ENCODE measurements at places on chromosomes 12 and 14.

GRCh38 chr14:63051301-63051700 lies 6.0 kb upstream of the KCNH5 start:
- no peak for DNase-seq

DNA sequence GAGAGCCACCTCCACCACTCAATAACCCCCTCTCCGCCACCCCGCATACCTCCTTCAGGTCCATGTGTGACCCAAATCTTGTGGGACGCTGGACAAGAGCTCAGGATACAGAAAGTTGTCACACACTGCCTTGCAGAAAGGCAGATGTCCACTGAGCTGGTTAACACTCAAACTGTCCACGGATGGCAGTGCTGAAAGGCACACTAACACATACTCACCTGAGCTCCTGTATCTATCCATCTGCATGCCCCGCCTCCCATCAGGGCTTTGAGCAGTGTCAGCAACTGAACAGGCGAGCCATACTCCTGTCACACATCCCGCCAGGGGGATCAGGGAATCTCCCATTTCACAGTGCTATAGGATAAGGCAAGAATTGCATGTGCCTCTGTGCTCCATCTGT lies 642.0 kb downstream of the GALC start:
- no peak for DNase-seq

DNA sequence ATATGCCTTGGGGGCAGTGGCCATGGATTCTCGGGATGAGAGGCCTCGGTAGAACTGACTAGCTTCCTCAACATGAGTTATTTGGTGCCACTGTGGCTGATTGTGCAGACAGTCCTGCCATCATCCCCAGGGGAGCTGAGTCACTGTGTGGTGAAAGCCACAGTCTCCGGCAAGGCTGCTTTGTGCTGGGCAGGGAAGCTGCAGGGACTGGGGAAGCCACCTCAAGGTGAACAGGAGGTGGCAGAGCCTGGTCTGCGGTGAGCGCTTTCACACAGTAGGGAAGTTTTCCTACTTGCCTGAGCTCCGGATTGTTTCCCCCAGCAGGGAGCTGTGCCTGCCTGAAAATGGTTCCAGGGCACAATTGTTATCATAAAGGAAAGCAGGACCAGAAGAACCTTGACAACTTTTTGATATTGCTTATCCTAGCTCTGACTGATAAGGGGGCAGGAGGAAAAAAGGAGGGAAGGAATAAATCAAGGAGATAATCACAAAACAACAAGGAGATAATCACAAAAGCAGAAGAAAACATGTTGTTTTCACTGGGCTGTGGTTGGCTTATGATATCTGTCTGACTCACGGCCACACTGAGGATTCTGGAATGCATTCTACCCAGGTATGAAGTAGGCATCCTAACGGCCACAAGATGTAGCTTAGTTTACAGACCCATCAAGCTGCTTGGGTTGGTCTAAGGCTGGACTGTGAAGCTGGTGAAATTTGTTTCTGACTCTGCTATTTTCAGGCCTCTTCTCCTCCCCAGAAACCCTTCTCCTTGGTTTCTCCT lies 32.2 kb upstream of the GNG2 start:
- DNase-seq: no peak

- DNase-seq: no peak
Observed at GRCh38 chr14:69696633-69697557, 70.0 kb upstream of the SRSF5 start.

- DNase-seq: no peak
Observed at GRCh38 chr14:92926180-92926845, 3.4 kb downstream of the CHGA start.

DNA sequence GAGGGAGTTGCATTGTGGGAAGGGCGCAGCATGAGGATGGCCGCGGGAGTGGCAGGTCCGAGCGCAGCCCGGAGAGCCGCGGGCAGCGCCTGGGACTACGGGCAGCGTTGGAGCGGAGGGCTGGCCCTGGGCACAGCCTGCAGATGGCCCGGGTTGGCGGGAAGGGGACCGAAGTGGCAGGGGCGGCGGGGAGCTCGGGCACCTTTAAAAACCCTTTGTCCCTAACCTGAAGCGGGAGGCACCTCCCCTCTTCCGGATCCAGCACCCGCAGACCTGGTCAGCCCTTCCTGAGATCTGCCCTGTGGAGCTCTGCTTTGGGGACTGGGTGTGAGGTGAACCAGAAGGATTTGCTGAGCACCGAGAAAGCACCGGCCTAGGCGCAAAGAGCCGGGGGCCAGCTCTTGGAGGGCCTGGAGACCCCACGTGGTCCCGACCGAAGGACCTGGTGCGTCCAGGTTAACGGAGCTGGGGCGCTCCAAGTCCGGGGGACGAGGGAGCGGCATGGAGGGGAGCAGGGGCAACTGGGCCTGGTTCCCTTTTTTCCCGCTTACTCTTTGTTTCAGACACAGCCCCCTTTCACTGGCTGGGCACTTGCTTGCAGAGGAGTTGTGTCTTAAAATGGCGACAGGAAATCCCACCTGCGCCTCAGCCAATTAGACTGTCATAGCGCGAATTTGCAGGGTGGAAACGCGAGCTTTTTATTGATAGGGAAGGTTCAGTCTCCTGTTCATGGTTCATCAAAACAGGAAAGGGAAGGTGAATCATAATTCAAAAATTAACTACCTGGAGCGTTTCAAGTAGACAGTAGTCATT lies 792 bp upstream of the SLC38A1 start:
- DNase-seq: no peak

GRCh38 chr14:71890541-71890940 lies 41.7 kb upstream of the RGS6 start:
- no peak for DNase-seq

- no peak for DNase-seq
Observed at GRCh38 chr12:52221912-52222457, 11.1 kb upstream of the KRT7 start.

- DNase-seq: no peak
Observed at GRCh38 chr12:104708891-104709290, 249.2 kb downstream of the SLC41A2 start.
